Ureter (tissue), 1 donor: ENCODE measurements at places on chromosomes 16 and 17. TPM values are rescaled to one million over a fixed set of nuclear protein-coding genes. Genes with fewer than 3 reads are reported as not detected.

Gene MT1H
- not detected for total RNA-seq

DNA sequence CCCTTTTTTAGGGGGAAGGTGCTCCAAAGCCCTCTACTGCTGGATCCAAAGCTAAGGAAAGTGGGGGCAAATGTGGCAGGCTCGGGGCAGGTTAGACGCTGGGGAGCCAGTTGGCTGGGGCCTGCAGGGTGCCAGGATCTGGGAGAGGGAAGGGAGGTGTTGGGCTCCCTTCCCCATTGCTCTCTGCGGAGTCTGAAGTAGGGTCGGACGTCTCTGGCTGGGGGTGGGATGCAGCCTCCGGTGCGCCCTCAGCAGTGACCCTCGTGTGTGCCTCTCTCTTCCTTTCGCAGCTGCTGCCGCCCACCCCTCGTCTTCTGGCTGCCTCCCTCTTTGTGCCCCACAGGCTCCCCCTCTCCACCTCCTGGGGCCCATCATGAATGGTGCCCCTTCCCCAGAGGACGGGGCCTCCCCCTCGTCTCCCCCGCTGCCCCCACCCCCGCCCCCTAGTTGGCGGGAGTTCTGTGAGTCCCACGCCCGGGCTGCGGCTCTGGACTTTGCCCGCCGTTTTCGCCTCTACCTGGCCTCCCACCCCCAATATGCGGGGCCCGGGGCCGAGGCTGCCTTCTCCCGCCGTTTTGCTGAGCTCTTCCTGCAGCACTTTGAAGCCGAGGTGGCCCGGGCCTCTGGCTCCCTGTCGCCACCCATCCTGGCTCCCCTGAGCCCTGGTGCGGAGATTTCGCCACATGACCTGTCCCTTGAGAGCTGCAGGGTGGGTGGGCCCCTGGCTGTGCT is 2.2 kb downstream of the SH2B1 start:
- DNase-seq: no peak

GRCh38 chr16:25189305-25189704 is 27.4 kb upstream of the AQP8 start:
- DNase-seq: no peak

Gene KRTAP4-4
- total RNA-seq: not detected

Gene HNF1B
- 31.5 TPM for total RNA-seq

GRCh38 chr16:64809876-64810629 is 311.8 kb downstream of the CDH11 start:
- no peak for DNase-seq

Gene GPR142
- total RNA-seq: 0.52 TPM

DNA sequence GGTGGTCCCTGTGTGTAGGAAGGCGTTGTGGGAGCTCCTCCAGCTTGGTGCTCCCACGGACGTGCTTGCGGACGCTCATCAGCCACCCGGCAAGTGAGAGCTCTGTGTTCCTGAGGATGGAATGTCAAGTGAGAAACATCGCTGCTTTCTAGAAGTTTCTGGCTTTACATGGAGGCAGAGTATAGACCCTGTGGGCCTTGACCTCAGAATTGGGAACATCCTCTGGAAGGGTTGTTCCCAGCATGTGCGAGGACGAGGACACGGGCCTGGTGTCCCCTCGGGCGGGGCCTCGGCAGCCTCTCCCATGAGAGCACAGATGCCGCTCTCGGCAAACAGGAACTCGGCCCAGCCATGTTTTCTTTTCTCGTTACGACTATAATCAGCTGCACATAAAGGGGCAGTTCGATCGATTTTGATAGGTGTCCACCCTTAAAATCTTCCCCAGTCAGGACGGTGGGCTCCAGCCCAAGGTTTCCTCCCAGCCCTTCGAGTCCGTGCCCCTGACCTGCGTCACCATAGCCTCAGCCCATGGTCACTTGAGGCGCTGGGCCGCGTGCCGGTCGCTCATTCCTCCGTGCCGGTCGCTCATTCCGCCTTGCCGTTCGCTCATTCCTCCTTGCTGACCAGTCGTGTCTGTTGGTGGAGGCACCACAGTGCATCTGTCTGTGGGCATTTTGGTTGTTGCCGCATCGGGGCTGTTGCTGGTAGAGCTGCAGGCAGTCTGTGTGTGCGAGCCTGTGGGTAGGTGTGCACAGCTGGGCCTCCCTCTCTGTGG is 91.3 kb upstream of the ZNF750 start:
- no peak for DNase-seq
